LHCN-M2 (cell line): ENCODE measurements at places on chromosomes 3 and 15. TPM values are rescaled to one million over a fixed set of nuclear protein-coding genes. Genes with fewer than 3 reads are reported as not detected.

- no peak for DNase-seq
These were observed 2.5 kb upstream of the HTR3C start for GRCh38 chr3:184050217-184050847.

GRCh38 chr3:73848173-73848906, 223.6 kb upstream of the PDZRN3 start:
- peak; percentile 40 for DNase-seq

DNA sequence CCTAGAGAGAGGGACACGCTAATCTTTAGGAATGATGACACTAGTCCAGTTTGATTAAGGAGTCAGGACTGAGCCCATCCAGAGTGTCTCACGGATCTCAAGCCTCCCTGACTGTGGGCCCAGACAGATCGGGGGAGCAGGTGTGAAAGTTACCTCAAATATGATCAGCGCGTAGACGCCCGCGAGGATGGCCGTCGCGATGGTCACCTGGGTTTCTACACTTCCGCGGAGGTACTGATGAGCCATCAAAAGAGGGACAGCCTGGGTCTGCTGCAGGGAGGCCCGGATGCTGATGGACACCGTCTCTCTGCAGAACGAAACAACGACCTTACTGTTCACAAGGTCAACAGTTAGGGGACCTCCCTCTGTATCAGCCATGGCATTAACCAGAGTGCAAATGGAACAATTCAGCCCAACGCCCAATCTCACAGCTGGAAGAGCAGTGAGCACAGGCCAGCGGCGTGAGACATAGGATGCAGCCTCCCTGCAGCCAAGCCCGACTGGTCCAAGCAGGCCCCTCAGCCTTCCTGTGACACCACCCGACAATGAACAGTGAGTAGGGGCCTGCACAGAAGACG, 84.4 kb downstream of the OCA2 start:
- no peak for DNase-seq

DNA sequence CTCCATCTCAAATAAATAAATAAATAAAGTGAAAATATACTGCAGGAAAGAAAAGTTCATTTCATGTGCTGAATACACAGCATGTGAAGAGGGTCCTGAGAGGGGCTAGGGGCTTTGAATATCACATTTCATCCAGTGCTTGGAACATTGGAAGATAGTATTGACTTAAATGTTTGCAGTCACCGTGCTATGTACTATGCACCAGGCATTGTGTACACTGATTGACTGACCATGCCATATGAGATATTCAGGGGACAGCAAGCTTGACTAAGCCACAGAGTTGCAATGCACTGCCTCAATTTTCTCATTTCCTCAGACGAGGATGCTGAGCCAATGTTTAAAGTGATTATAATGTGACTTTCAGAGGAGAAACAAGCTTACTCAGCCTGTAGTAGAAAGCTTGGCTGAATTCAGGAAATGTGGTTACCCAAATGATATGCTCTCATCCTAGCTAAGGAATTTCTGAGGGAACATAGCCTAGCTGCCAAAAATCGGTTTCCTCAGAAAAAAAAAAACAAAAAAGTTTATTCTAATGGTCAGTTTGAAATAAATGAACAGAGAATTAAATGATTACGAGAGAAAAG, 557.9 kb downstream of the FGF12 start:
- no peak for DNase-seq

GRCh38 chr3:174863488-174863887, 4.4 kb downstream of the NAALADL2 start:
- DNase-seq, result no peak

The TRIM71 gene
- total RNA-seq, result not detected in 2 replicates

The FGF7 gene
- total RNA-seq, result 6.5 and 7.9 TPM in 2 replicates

The UBR1 gene
- total RNA-seq, result 23.0 and 24.7 TPM in 2 replicates

DNA sequence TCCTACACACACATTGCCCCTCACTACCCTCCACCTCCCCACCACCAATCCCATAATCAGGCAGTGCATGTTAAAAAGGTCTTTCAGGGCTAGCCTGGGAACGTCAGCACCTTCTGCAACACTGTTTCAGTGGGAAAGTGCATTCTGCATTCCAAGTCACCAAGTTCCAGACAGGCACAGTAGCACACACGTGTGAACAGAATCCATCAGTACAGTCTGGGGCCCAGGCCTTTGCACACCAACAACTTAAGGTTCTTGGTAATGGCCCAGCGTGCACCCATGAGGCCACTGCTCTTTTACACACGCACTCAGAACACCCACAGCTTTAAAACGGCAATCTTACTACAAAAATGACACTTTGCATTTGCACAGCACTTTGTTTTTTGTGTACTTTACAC, 1.2 kb downstream of the ANXA2 start:
- peak; percentile 60 for DNase-seq

GRCh38 chr3:185916042-185916833, 21.6 kb downstream of the TRA2B start:
- DNase-seq, result no peak

DNA sequence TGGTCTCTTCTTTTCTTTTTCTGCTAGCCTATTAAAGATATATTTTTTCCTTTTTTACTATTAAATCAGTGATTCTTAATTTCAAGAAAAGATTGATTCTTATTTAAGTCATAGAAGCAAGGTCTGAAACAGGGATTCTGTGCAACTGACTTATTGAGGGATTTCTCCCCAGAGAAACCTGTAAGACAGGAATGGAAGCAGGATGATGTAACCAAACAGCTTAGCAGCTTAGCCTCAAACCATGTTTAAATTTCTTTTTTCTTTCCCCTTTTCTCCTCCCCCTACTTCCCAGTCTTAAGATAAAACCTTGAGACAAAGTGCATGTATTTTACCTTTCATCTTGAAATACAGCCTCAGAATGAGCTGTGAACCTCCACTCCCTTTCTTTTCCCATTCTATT, 322.8 kb downstream of the NEK10 start:
- no peak for DNase-seq

The RPN1 gene
- total RNA-seq, result 339 and 355 TPM in 2 replicates

DNA sequence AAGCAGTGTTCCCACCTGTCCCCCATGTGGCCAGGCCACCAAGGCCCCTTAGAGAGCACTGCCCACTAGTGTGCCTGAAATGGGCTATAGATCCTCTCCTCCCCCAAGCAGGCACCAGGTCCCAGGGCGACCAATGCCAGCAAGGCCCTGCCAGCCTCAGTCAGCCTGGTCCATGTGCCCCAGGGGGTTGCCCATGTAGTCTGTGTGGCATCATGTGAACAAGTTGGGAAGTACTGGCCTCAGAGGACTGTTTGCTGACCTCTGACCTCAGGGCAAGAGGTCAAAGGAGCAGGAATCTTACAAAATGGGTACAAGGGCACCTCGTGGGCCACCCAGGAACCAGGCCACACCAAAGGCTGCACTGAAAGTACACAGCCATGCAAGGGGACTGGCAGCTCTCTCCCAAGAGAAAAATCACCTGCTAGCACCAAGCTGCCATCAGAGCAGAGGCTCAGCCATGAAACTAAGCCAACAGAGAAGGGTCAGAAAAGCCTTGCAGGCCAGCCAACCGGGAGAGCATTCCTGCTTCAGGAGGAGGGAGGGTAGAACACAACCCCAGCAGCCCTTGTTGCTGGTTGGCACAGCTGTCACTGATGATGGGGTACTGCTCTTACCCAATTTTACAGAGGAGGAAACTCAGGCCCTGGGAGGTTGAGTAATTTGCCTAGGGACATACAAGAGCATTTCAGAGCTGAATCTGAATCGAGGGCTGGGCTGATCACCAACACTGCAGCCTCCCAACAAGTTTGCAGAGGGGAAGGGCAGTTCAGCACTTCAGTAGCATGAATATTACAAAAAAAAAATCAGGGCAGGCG, 5.2 kb upstream of the FURIN start:
- DNase-seq, result peak; percentile 83

DNA sequence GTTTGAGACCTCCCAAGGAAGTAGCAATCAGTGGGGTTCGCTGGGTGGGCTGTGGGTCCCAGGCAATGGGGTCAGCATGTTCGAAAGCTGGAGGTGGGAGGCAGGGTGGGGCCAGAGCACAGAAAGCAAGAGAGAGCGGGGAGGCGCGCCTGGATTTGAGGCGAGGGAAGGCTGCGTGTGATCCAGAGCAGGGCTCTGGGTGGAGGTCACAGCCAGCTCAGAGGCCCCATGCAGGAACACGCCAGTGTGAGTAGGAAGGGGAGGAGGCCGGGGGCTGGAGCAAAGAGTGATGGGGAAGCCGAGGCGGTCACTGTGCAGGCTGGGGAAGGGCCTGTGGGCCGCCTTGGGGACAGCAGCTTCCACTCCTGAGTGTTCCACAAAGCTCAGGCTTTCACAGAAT, 8.8 kb downstream of the DNAJB8 start:
- DNase-seq, result no peak

- DNase-seq, result no peak
These were observed 20.5 kb upstream of the MUC20 start for GRCh38 chr3:195700319-195700718.

The PRTG gene
- 2.6 and 4.7 TPM in 2 replicates for total RNA-seq

The MUC20 gene
- not detected in 2 replicates for total RNA-seq

- DNase-seq, result no peak
These were observed 47.5 kb upstream of the PPP2R3A start for GRCh38 chr3:135917927-135918597.

DNA sequence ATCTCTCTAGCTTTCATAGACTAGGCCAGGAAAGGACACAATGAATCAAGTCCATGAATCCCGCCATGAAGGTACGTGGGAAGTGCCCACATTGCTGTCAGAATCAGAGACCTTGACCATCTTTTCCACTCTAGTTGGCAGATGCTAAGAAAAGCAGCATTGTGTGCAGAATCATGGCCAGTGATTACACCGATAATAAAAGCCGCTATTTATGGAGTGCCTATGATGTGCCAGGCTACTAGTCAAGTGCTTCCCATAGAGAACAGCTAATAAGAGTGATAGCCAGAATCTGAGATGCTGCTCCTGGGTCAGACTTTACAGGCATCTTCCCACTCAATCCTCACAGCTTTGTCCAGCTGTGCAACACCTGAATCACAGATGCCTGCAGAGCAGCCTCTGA, 13.2 kb upstream of the RPL32 start:
- DNase-seq, result no peak

DNA sequence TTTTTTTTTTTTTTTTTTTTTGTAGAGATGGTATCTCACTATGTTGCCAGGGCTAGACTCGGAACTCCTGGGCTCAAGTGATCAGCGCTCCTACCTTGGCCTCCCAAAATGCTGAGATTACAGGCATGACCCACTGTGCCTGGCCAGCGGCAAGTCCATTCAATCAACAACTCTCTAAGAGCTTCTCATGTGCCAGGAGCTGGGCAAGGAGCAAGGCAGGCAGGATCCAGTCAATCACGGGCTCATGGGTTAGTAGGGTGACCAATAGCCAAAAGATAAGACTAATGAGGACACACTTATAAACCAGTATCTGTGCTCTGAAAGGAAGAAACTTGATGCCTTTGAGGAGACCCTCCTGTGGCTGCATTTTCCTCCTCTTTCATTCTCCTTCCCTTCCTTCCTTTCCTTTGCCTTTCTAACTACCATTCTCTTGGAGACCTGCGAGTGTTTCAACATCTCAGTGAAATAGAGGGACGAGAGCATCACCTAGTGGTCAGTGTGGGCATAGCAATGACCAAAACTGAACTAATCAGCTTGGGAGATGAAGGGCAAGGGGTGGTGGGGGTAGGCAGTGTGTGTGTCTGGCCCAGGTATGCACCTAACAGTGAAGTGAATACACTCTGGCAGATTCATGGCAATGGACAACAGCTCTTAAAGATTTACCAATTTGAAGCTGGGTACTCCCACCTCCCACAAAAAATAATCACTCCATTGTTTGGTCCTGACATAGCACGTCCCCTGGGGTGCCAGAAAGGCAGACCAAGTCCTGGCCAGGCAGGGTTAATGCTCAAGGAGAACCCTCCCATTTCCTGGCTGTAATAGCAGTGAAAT, 6.3 kb downstream of the RPP25 start:
- DNase-seq, result peak; percentile 66

The IMPG2 gene
- total RNA-seq, result 0.19 and 0.23 TPM in 2 replicates

- DNase-seq, result peak; percentile 42
These were observed 60.3 kb upstream of the PPP2R3A start for GRCh38 chr3:135905058-135905724.

- no peak for DNase-seq
These were observed 49.3 kb downstream of the CLDN18 start for GRCh38 chr3:138059261-138059660.

DNA sequence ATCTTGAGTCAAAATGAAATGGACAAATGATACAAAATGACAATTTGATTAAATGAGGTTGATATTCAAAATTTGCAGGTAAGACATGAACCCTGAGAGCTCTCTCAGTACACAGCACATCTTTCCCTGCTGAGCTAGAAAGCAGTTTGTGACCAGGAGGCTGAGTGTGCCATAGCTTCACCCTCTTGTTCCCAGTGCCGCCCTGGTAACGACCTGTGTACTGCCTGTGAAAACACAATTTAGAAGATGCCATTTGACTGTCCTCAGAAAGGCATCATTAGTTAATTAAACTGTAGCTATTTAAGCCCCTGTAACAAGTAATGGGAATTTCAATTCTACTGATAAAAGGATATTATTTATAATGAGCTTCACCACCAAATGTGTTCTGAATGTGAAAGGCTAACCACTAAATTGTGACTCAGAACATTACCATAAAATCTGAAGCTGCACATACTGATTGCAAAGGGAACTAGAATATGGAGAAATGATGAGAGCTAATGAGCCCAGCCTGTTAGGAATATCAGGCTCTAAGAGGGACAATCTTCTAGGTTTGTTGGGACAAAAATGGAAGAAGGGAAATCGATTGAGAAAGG, 212.9 kb upstream of the ARPP21 start:
- DNase-seq, result peak; percentile 57

- DNase-seq, result no peak
These were observed 181.4 kb downstream of the GREM1 start for GRCh38 chr15:32899126-32899596.

GRCh38 chr15:40034186-40034946, 4.6 kb downstream of the SRP14 start:
- peak; percentile 39 for DNase-seq

The CLEC3B gene
- total RNA-seq, result 0.38 and 0.40 TPM in 2 replicates

GRCh38 chr3:197511853-197512635, 43.7 kb downstream of the BDH1 start:
- DNase-seq, result no peak
